Caki2 (cell line): ENCODE measurements at places on chromosomes 11 and 22.
A peak's percentile ranks its signal among the peaks of the same experiment; 100 is the strongest.

- DNase-seq = peak; percentile 1
These were observed 658.2 kb downstream of the NTM start for GRCh38 chr11:132028380-132029240.

- no peak for DNase-seq
These were observed 2.1 kb downstream of the CLDN25 start for GRCh38 chr11:113781682-113782081.

GRCh38 chr11:71213696-71214552 is 38.5 kb downstream of the SHANK2 start:
- DNase-seq = no peak

DNA sequence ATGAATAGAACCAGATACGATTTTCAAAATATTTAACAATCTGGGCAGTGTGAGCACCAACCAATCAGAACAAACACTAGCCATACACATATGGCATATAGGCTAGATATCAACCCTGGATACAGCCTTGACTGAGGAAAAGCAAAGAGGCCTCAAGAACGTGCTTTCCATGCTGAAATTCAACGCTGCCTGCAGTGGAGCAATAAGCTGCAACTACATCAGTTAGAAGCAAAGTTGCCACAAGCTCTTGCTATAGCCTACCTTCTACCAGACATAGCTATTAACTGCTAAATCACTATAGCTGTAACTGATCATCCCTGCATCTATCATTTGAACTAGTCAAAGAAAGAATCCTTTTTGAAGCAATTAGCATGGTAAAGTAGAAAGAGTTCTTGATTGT is 42.5 kb downstream of the DENND5A start:
- no peak for DNase-seq
